ENCODE measurements at places on chromosomes 4 and X.

- no peak for DNase-seq
These were observed 299.1 kb downstream of the EVC2 start for GRCh38 chr4:5409237-5409636.

DNA sequence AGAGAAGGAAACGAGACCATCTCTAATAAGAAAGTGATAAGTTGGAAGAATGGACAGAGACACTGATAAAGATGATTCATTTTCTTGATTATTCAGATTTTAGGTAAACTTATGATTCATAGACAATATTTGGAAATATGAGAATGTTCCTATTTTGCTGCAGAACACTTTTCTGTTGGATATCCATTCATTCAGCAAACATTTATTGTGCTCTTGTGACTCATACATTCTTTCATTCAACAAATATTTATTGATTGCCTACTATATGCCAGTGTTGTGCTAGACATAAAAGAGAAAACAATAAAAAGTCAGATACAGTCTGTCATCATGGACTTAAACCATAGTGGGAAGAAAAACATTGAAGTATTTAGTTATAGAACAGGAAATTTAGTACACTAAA lies 1232.0 kb downstream of the STIM2 start:
- DNase-seq, result no peak

- no peak for DNase-seq
These were observed 71.1 kb upstream of the NLGN4X start for GRCh38 chrX:6299724-6300123.

GRCh38 chr4:164734484-164734883 lies 19.4 kb upstream of the SMIM31 start:
- no peak for DNase-seq

GRCh38 chr4:68267433-68267944 lies 22.0 kb upstream of the TMPRSS11B start:
- no peak for DNase-seq

DNA sequence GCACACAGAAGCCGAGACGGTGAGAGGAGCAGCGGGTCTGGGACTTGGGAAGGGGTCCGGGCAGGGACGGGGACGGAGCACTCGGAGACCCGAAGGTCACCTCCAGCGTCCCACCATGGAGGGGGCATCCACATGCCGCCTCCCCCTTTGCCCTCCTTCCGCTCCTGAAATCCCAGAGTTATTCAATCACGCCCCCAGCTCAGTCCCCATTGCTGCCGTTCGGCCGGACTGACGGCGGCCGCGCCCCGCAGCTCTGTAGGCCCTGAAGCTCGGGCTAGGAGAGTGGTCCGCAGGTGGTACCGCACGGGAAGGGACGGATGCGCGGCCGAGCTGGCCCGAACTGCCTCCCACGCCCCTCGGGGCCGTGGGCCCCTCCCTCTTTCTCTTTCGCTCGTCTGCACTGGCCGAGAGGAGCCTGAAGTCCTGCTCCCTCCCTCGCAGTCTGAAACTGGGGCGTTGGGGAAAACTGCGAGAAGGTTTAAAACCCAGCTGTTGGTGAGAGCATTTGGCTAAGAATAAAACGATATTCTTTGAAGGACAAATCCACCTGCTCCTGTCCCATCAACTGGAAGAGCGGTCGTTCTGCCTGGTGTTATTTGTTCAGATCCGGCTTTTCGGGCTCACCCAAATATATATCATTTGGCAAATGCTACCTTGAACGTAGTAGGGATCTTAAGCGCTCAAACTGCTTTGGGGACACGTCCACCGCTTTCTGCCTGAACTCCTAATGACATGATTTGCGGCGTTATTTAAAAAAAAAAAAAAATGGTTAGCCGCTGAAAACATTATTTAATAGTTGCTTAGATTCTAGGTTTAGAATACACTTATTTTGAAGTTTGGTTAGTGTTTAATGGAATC lies 719 bp downstream of the USO1 start:
- peak; percentile 23 for DNase-seq

DNA sequence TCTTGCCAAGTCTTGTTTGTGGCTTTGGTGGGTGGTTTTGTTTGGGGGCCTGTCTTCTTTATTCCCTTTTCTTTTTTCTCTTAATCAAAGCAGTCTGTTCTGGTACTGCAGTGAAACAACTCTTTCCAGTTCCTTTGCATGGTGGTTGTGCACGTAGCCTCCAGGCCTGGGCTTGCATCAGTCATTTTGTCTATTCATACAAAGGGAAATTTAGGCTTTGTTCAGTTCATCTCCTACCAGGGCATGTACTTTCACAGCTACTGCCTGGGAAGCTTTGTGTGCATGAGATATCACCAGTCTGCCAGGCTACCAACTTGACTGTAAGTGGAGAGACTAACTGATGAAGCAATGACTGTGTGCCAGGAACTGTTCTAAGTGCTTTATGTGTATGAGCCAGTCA lies 8.5 kb downstream of the TRIM2 start:
- no peak for DNase-seq

- no peak for DNase-seq
These were observed 107.7 kb downstream of the APOOL start for GRCh38 chrX:85111347-85111746.

DNA sequence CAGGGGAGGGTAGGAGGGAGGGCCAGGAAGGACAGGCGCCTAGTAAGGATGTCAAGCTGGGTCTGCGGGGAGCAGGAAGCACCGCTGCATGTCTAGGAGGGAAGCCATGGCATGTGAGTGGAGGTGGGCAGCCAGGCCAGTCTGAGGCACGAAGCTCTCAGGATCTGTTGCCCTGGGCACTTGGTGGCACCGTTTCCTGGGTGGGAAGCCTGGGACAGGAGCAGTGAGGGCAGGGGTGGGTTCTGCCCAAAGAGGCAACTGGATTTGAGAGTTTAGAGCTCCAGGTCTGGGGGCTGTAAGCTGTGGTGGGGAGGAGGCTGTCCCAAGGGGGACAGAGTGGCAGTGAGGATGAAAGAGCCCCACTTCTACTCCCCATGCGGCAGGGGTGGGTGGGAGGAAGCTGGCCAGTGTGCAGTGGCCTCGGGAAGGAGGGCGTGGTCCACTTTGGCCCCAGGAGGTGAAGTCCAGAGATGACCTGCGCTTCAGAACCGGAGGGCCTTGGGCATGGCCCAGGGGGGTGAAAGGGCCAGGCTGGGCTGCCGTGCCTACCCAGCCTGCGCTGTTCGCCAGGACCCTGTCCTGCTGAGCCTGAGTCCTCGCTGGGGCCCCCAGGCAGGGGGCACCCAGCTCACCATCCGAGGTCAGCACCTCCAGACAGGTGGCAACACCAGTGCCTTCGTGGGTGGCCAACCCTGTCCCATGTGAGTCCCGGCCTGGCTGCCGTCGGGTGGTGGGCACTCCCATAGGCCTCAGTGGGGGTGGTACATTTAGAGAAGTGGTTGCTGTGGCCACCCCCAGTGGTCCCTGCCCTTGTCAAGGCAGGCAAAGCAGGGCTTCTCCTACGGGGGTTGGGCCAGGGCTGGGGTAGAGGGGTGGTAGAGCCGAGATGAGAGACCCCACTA lies 8.3 kb upstream of the SRPK3 start:
- DNase-seq, result no peak

DNA sequence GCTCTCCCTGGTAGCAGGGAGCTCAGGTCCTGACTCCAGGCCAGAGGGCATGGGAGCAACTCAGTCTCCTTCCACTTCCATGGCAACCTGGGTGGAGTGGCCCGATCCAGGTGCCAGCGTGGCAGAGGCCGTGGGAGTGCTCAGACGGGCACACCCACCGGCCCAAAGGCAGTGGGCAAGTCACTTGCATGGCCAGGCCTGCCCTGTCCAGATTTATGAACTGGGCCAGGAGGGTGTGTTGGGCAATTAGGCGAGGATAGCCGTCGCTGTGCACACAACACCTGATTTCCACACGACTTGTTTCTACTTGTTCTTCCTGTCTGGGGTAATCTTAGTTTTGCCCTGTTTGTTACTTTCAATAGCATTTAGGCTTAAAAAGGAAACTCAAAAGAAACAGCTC lies 55.5 kb upstream of the NYX start:
- no peak for DNase-seq

DNA sequence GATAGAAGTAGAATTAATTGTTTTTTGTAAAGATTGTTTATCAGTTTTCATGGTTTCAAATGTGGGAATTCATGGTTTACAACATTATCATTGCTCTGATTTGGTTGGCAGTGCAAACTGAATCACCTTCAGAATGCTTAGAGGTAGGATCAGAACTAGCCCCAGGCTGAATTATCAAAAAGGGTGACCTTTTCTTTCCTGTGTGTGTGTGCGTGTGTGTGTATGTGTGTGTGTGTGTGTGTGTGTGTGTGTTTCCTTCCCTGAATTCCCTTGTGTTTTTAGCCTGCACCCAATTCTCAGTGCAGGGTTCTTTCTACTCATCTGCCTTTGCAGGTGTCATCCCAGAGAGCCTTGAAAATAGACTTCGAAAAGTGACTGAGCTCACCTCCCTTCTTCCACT lies 125.0 kb downstream of the BMPR1B start:
- DNase-seq, result no peak

- no peak for DNase-seq
These were observed 591.9 kb downstream of the TECRL start for GRCh38 chr4:63817196-63817865.

GRCh38 chr4:165461159-165461821 lies 82.5 kb downstream of the CPE start:
- DNase-seq, result no peak

- no peak for DNase-seq
These were observed 12.0 kb upstream of the UNC5C start for GRCh38 chr4:95560774-95561173.

DNA sequence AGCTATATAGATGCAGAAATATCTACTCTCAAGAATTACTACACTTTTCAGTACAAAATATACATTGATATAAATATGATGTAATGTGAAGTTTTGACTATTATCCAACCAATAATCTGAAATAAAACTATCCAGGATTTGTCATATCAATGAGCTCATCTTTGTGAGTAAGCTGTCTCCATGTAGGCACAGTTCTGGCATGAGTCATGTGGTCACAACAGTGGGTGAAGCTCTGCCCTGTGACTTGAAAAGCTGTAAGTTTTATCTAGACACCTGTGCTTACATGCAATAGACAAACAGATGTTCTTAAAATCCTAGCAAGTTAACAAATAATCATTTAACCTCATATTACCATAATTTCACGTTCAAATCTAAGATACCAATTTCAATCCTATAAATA lies 192.7 kb downstream of the GABRG1 start:
- no peak for DNase-seq

GRCh38 chr4:152106781-152107321 lies 346.0 kb upstream of the GATB start:
- no peak for DNase-seq

DNA sequence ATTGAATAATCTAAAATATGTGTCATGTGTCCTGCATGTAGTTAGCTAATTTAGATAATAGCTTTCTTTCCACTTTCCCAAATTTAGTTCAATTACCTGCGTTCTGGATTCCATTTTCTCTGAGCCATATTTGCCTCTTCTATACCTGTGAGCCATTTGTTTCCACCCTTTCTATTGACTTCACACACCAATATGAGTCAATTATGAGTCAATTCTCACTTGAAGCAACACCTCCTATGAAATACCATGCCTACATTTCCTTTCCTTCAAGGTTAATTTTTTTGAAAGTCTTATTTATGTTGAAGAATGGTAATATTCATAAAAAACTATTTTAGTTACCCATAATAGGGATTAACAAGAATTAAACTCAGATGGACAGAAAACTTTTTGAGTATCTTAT lies 25.8 kb downstream of the NPY2R start:
- DNase-seq, result no peak

DNA sequence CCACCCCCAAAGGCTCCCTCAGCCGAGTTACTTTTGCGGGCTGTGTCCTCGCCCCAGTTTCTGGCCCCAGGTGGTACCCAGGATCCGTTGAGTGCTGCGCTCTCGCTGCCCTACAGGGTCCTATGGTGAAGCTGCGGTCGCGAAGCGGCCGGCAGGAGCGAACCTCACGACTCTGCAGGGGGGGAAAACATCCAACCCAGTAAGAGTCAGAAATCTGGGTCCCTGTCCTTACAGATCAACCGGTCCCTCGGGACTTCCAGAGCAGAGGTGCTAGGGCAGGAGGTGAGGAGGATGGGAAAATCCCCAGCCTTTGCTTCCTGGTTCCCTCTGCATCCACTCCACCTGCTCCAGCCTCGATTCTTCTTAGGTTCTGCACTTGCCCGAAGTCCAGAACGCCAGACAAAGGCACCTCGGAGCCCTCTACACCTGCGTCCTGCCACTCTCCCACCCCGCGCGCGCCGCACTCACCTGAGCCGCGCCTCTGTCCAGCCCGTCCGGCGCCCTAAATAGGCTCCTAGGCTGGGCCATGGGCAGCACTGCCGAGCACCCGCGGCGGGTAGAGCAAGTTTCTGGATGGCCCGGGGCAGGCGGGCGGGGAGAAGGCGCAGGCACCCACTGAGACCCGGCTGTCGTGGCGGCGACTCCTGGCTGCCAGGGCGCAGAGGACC lies at the start of gene HS3ST1:
Gene HS3ST1, minus strand, starts transcription at position 664 of the 668 bp plus-strand sequence. CDS start 28,889 bp downstream, outside the sequence.
- no peak for DNase-seq

- no peak for DNase-seq
These were observed 100.2 kb upstream of the ANXA3 start for GRCh38 chr4:78451407-78451806.

GRCh38 chrX:96833333-96833732 lies 50.4 kb upstream of the RPA4 start:
- no peak for DNase-seq
